A375 (cell line): ENCODE measurements at places on chromosomes 7 and 10. TPM values are rescaled to one million over a fixed set of nuclear protein-coding genes. Genes with fewer than 3 reads are reported as not detected.

INA gene
- total RNA-seq = not detected in 2 replicates

TUBAL3 gene
- not detected in 2 replicates for total RNA-seq

CYP17A1 gene
- total RNA-seq = not detected in 2 replicates

SRRM3 gene
- total RNA-seq = 2.6 and 4.2 TPM in 2 replicates

CTNNA3 gene
- not detected in 2 replicates for total RNA-seq

SLC13A1 gene
- total RNA-seq = not detected in 2 replicates

SLC16A12 gene
- total RNA-seq = 0.05 TPM in 1 of 2 replicates, not detected in the other

SPDYE11 gene
- not detected in 2 replicates for total RNA-seq

SLC26A3 gene
- not detected in 2 replicates for total RNA-seq

CDCA7L gene
- total RNA-seq = 113 and 116 TPM in 2 replicates

HOXA6 gene
- 5.7 TPM in 2 replicates for total RNA-seq

NXPH1 gene
- not detected in 2 replicates for total RNA-seq

C10orf67 gene
- not detected in 2 replicates for total RNA-seq

CEP55 gene
- total RNA-seq = 62.9 and 67.8 TPM in 2 replicates

TDRD1 gene
- total RNA-seq = not detected in 2 replicates

JCAD gene
- total RNA-seq = under 0.01 and 0.15 TPM in 2 replicates

VIPR2 gene
- not detected in 2 replicates for total RNA-seq

CCL24 gene
- total RNA-seq = not detected in 2 replicates

TMEM168 gene
- 19.7 and 23.7 TPM in 2 replicates for total RNA-seq

ADIRF gene
- total RNA-seq = 0.56 and 0.64 TPM in 2 replicates

ASCC1 gene
- total RNA-seq = 15.2 and 21.6 TPM in 2 replicates

ANKRD61 gene
- total RNA-seq = 0.19 TPM in 1 of 2 replicates, not detected in the other

BPGM gene
- 8.2 and 9.7 TPM in 2 replicates for total RNA-seq

PAPOLB gene
- total RNA-seq = not detected in 2 replicates

PNLIPRP3 gene
- total RNA-seq = 0.03 TPM in 1 of 2 replicates, not detected in the other

CNTNAP2 gene
- 0.57 and 0.69 TPM in 2 replicates for total RNA-seq

CNNM1 gene
- 0.05 TPM in 1 of 2 replicates, not detected in the other for total RNA-seq

TFPI2 gene
- total RNA-seq = 19.6 and 22.3 TPM in 2 replicates

ENO4 gene
- 0.16 and 0.45 TPM in 2 replicates for total RNA-seq

EVX1 gene
- not detected in 2 replicates for total RNA-seq

COL28A1 gene
- total RNA-seq = 0.03 TPM in 1 of 2 replicates, not detected in the other

UCN3 gene
- not detected in 2 replicates for total RNA-seq

VWC2 gene
- total RNA-seq = not detected in 2 replicates

PBLD gene
- total RNA-seq = 0.87 and 2.8 TPM in 2 replicates

ABCB1 gene
- 5.8 and 8.6 TPM in 2 replicates for total RNA-seq

TMEM120A gene
- total RNA-seq = 14.0 and 17.2 TPM in 2 replicates

TIMM23B gene
- total RNA-seq = 22.9 and 32.3 TPM in 2 replicates

LRIT1 gene
- not detected in 2 replicates for total RNA-seq

FMC1 gene
- 18.9 and 26.9 TPM in 2 replicates for total RNA-seq

TMEM130 gene
- total RNA-seq = 0.15 and 0.19 TPM in 2 replicates

TMEM176B gene
- total RNA-seq = not detected in 2 replicates

PPIA gene
- 3,364 and 3,839 TPM in 2 replicates for total RNA-seq

ZNF316 gene
- 23.5 and 25.6 TPM in 2 replicates for total RNA-seq

TET1 gene
- 1.3 and 2.0 TPM in 2 replicates for total RNA-seq

TRIM50 gene
- not detected in 2 replicates for total RNA-seq

COBL gene
- total RNA-seq = 4.1 and 5.0 TPM in 2 replicates
